Ammon's horn (tissue), 1 donor: ENCODE measurements at places on chromosomes 12 and 14.
A peak's percentile ranks its signal among the peaks of the same experiment; 100 is the strongest.

- DNase-seq: no peak
These were observed 18.0 kb downstream of the SLC7A7 start for GRCh38 chr14:22797017-22797917.

GRCh38 chr12:120705618-120706017 lies 4.6 kb upstream of the UNC119B start:
- no peak for DNase-seq

DNA sequence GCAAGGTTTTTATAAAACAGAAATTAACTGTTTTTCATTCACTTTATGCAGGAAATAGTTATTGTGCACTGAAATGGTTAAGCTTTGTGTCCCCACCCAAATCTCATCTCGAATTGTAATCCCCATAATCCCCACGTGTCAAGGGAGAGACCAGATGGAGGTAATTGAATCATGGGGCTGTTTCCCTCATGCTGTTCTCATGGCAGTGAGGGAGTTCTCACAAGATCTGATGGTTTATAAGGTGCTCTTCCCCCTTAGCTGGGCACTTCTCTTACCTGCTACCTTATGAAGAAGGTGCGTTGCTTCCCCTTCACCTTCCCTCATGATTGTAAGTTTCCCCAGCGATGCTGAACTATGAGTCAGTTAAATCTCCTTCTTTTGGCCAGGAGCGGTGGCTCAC lies 123.9 kb downstream of the TMTC2 start:
- no peak for DNase-seq

GRCh38 chr12:810116-810515 lies 57.7 kb downstream of the WNK1 start:
- no peak for DNase-seq

DNA sequence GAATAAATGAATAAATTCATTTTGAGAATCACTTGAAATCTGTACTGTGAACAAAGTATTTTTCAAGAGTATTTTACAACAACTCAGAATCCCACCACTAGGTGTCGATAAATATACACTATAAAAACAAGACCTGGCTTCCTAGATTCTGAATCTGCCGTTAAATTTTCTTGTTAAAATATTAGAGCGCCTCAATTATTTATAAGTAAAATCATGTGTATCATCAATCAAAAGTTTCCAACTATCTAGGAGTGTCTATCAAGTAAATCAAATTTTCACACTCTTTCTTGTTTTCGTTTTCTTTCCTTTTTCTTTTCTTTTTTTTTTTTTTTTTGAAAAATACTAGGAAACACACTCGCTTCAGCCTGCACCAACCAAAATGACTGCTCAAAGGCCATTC lies 179.2 kb upstream of the DCN start:
- peak; percentile 55 for DNase-seq

DNA sequence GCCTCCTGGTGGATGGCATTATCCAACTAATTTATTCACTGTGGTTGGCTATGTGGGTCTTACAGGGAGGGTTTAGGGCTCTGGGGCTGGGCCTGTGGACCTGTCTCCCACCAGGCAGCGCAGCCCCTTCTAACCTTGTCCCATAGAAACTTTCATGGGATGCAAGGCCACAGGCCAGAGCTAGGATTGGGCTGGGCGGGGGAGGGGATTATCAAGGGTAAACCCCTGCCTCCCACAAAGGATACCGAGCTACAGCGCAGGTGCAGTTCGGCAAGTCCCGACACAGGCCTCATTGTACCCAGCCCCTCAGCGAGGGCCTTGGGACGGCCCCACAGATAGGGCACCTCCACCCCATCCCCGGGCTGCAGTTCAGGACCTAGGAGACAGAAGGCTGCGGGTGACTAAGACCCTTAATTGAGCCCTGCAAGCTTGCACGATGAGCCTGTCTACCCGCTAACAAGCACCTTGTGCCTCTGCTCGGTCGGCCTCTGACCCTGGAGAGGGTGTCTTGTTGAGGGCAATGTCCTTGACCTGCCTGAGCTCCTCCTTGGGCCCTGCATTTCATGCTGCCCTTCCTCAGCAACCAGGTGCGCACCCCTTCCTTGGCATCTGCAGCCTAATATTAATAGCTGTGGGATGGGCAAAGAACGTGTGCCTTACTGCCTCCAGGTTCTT lies 46.7 kb downstream of the PSMA6 start:
- no peak for DNase-seq

DNA sequence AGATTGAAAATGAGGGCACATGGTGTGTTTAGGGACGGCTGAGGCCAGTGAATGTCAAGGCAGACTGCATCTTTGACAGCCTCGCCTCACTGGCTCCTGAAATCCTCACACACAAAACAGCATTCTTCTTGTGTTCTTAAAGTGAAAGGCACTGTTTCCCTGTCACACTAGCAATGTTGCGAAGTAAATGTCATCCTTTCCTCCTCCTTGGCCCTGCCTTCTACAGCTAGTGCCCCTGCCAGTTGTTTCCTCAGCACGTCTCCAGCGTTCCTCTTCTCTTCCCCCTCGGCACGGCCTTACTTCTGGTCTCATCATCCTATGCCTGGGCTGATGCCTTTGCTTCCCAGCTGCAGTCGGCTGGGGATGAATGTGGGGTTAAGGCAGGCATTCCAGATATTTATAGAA lies 129.4 kb upstream of the DNM1L start:
- peak; percentile 70 for DNase-seq

DNA sequence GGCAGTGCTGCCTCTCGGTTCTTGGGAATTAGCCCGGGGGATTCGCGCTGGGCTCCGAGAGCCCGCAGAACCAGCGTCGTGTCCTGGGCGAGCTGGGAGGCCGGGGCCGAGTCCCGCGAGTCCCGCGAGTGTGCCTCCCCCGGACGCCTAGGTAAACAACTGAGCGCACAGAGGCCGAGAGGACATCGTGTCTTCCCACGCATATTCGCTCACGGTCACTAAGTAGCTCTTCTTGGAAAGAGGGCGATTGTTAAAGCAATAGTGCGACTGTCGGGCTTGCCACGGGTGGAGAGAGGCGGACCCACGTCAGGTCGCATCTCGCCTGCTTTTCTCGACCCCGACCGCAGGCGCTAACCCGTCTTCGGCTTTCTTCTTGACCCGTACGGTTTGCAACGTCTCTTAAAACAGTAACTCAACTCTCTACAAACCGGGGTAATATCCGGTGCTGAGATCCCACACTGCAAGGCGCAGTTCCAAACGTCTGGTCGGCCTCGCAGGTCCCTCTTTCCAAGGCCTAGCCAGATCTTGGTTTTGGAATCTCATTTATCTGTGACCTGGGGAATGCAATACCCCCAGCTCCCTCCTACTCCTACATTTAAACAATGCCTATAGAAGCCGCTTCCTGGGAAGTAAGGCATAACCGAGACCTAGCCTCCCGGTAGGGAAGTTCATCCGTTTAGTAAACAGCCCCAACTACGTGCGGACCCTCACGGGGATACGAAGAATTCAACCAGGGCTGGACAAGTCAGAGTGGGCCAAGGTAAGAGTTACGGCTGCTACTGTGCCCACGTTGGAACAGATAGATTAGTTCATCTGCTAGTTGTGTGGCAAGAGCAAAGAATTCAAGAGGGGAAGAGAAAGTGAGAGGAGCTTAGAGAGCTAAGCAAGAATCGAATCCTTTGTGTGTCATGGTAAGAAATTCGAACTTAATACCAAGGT lies 736 bp upstream of the PHLDA1 start:
- peak; percentile 53 for DNase-seq

GRCh38 chr12:1779783-1780182 lies 40.6 kb upstream of the LRTM2 start:
- DNase-seq: peak; percentile 78

DNA sequence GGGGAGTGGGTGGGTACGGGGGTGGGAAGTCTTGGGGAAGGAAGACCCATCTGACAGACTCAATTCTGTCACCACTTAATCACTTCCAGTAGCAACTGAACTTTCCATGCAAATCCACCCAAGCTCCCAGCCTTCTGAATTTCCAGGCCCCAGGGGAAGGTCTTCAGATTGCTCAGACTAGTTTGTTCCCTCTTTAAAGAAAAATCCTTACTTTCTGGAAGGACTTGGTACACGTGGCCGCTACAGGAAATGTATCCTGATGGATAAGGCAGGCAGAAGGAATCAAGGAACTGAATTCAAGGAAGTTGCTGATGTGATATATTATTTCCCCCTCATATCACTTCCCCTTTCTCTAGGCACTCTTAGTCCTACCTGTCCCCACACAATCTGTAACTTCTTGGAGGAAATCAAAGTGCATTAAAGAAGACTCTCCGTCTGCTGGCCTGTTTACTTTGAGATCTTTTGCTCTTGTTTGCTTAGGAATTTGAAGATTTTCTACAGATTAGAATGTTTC lies 6.4 kb downstream of the NFKBIA start:
- DNase-seq: no peak

DNA sequence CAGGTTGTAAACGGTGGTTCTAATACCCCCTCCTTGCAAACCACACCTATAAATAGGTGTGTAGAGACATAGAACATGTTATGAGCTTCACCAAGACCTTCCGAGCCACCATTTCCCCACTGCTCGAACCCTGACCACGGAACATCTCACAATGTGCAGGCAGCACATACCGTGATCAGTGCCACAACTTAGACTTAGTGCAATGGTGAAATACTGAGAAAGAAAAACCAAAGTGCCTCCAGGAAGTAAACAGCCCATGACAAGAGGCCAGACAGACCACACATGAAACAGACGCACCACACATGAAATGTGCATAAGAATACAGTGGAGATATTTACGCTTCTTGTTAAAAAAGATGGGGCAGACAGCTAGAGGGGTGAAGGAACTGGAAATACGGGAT lies 166.9 kb upstream of the CCND2 start:
- DNase-seq: no peak

- no peak for DNase-seq
These were observed 121.6 kb downstream of the TMEM121 start for GRCh38 chr14:105647784-105648608.

GRCh38 chr12:52992699-52993557 lies 13.3 kb upstream of the EIF4B start:
- no peak for DNase-seq

GRCh38 chr12:20101046-20101445 lies 267.3 kb upstream of the PDE3A start:
- DNase-seq: no peak
